GM03348 (cell line): ENCODE measurements at places on chromosomes 7 and 10.

DNA sequence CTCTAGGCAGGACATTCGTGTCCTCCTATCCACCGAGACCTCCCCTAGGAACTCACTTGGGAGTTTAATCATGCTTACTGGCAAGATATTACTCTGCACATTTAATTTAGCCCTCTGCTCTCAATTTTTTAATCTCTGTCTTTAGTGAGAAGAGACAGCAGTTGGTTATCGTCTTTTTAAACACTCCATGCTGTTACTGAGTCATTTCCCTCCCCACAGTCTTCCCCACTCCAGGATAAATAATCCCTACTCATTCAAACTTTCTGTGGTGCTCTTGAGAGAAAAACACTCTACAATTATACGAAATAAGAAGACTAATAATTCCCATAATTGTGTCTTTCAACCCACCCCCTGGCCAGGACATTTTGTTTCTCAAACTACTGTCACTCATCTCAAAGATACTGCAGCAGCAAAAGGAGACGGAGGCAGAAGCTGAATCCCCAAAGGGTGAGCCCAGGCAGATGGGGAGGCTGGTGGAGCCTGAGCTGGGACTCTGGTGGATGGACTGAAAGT lies 84.2 kb downstream of the ANK3 start:
- DNase-seq, result peak; percentile 38

GRCh38 chr7:117654780-117655179 lies 175.0 kb downstream of the CFTR start:
- no peak for DNase-seq

GRCh38 chr7:129298268-129298893 lies 73.6 kb downstream of the AHCYL2 start:
- peak; percentile 32 for DNase-seq

- no peak for DNase-seq
Measured at GRCh38 chr7:98621573-98622482, 4.7 kb downstream of the NPTX2 start.

DNA sequence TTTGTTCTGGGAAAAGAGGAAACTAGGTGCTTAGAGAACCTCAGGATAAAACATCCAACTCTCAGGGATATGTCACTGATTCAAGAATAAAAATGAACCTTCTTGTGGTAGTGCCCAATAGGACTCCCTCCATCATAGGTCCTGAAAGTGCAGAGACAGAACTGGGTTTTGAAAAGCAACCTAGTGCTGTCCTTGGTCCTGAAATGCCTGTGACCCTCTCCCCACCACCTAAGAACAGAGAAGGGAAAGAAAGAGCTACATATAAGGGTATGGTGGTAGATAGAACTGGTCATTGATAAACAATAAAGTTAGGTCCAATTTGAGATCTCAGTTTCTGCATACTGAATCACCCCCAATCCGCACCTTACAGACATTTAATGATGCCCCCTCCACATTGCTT lies 953.3 kb downstream of the XPNPEP1 start:
- DNase-seq, result peak; percentile 41

DNA sequence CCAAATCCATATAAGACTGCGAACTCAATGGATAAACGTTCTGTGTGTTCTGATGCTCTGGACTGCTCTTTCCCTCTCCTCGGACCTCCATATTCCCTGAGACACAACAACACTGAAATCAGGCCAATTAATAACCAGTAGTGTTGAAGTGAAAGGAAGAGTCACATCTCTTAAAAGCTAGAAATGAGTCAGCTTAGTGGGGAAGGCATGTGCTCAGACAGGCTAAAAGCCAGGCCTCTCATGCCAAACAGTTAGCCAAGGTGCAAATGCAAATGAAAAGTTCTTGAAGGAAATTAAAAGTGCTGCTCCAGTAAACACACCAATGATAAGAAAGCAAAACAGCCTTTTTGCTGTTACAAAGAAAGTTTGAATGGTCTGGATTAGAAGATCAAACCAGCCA lies 29.3 kb downstream of the TNS3 start:
- DNase-seq, result peak; percentile 75

GRCh38 chr7:151623766-151624165 lies 104.1 kb upstream of the RHEB start:
- peak; percentile 33 for DNase-seq
